Right ventricle myocardium superior (tissue), 1 donor: ENCODE measurements at places on chromosomes 3 and 15.

DNA sequence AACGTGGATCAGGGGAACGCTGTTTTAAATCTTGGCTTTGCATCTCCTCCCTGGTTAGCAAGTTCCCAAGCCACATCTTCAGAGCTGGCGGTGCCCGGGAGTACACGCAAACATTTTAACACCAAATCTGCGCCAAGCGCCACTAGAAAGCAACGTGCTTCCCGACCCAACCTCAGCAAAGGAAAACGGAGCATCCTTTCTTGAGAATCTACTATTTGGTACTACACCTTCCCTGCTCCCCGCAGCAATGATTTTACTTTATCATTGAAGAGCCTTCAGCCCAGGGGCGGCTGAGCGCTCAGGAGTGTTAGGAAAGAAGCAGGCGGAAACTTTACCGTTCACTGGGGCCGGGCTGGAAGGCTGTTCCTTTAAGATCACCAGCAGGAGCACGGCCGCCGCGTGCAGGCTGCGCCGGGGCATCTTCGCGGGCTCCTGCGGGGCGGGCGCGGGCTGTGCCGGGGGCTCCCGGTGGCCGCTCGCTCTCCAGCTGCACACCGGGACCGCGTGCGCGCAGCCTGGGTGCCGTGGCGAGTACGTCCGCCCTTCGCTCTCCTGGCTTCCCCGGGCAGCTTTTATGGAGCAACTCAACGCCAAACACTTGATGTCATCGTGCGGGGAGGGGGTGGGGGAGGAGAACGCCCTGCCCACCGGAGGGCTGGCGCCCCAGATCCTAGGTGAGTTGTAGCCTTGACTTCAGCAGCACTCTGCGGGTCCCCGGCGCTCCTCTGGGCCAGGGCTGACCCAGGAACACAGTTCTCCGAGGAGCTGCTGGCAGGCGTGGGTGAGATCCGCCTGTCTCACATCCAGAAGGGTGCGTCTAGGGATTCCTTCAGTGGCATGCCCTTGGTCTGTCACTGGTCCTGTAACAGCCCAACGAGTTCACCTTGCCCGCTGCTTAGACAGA, at the start of gene CA12:
CA12 (minus strand) TSS at position 546 of the 904 bp plus-strand sequence; CDS start at position 420, 126 bp downstream.
- DNase-seq: peak; percentile 51

DNA sequence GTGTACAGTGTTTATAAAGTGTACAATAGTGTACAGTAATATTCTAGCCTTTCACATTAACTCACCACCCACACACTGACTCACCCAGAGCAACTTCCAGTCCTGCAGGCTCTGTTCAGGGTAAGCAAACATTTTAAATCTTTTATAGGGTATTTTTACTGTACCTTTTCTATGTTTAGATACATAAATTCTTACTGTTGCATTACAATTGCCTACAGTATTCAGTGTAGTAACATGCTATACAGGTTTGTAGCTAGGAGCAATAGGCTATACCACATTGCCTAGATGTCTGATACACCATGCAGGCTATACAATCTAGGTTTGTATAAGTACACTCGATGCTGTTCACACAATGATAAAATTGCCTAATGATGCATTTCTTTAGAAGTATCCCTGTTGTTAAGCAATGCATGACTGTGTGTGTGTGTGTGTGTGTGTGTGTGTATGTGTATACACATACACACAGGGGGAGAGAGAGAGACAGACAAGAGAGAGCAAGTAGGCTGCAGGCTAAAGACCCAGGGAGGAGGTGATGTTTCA, 72.5 kb upstream of the PRR23C start:
- no peak for DNase-seq

DNA sequence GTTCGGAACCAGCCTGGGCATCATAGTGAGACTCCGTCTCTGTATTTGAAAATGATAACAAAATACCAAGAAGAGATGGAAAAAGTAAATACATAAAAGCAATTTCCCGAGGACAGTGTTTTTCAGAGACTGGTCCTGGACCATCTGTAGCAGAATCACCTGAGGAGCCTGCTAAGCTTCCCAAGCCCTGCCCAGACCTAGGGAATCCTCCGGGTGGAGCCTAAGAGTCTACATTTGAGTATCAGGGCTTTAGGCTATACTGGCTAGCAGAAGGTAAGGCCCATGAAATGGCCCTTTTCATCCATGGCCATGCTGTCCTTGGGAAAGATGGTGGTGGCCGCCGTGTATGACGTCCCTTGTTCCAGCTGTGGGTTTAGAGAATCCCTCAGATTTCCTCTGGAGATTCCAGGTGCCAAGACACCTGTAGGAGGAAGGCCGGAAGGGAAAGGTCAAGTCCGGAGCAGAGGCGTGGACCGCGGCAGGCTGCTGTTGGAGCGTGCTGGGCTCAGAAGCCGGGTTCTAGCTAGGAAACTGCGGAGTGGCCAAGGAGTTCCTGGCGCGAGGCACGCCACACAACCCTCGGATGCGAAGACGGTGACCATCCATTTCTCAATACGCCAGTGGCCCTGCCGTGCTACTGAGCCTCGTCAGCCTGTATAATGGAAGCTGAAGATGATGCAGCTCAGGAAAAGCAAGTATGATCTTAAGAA, 50.9 kb downstream of the TMEM44 start:
- DNase-seq: peak; percentile 41

DNA sequence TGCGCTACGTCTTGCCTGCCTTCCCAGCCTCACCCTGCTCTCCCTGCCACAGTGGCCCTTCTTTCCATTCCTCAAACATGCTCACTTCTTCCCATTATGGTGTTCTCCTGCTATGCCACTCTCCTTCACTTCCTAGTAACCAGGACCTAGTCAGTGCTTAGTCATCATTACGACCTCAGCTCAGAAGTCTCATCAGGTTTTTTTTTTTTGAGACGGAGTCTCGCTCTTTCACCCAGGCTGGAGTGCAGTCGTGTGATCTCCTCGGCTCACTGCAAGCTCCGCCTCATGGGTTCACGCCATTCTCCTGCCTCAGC, 149.5 kb downstream of the GREM1 start:
- DNase-seq: no peak

DNA sequence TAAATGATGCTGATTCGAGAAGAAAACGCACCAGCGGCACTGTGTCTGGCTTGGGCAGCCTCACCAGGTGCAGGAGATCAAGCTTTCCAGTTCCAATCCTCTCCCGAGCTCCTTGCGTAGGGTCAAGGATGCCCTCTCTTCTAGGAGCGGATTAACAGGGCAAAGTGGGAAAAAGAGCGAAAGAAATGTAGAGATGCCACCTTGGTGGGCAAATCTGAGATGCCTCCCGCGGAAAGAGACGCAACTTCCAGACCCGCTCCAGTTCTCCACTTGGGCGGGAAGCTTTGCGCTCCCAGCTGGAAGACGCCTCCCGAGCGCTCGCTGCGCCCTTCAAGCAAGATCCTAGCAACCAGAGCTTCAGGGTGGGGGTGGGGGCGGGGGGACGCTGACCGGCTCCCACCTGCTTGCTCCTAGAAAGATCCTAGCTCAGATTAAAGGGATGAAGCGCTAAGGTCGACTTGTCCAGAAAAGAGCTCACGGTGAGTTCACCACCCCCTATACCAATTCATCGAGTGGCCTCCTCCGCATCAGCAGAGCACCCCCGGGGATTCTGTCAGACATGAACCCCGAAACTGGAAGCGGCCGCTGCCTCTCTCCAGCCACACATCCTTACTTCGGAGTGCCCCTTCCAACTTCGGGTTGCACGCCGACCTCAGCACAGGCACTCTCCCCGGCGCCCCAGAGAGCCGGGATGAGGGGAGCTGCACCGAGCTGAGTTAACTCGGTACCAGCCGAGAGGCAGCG, 769 bp downstream of the TAFA4 start:
- no peak for DNase-seq

DNA sequence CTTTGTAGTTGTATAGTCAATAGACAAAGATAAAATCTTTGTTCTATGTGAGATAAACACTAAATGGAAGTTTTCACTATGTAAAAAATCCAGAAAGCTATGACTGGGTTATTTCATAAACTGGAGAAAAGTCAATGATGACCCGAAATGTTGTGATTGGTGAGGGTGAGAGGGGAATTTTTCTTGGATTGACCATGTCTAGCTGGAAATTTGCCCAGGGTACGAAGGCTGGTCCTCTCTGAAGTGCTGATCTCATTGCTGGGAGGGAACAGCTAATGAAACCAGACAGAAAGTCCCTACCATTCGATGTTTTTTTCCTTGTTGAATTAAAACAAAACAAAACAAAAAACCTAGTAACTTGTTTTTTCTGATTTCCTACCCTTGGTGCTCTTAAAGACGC, 14.3 kb downstream of the TPRG1 start:
- no peak for DNase-seq

- DNase-seq: no peak
These were observed 68.6 kb upstream of the ITGA11 start for GRCh38 chr15:68500363-68501258.

GRCh38 chr3:62686503-62687294, 188.5 kb downstream of the CADPS start:
- DNase-seq: no peak

GRCh38 chr3:105834768-105835167, 34.0 kb downstream of the CBLB start:
- no peak for DNase-seq

DNA sequence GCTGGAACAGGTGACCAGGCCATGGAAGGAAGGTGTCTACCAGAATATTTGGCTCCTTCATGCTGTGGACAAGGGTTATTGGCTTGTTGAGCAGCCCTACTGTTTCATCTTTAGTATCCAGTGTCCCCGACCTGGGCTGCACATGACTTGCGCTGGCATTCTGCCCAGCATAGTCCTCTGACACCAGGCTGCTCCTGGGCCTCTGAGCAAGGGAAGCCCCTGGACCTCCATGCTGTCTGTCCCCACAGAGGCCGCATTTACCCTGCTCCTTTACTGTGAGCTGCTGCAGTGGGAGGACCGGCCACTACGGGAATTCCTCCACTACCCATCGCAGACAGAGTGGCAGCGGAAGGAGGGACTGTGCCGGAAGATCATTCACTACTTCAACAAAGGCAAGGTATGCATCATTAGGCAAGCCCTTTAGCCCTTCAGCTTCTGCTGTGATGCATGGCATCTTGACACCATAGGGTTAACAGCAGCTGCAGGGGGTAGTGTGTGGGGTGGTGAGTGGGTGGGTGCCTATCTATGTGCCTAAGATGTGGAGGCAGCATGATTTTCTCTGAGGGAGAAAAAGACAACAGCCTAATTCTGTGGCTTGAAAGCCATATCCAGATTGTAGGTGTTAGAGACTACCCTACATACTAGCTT, 44.0 kb upstream of the MANF start:
- DNase-seq: no peak

DNA sequence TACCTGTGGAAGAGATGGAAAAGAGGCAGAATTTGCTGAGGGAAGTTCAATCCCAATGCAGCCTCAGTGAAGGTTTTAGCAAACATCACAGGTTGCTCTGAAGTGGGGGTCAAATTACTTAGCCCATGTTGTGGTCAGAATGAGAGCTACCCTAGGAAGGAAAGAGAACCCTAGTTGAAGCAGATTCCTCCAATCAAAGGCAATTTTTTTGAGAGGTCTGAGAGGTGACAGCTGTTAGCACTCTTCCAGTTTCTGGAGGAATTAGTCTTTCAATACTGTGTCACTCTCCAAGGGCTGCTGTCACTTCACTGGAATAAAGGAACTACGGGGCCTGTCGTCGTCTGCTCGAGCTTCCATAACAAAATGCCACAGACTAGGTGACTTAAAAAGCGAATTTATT, 584.2 kb upstream of the DPPA4 start:
- DNase-seq: no peak

- no peak for DNase-seq
These were observed 92.4 kb upstream of the ANKRD34C start for GRCh38 chr15:79190093-79190492.

- DNase-seq: no peak
These were observed 38.3 kb downstream of the IFT57 start for GRCh38 chr3:108183971-108184370.

DNA sequence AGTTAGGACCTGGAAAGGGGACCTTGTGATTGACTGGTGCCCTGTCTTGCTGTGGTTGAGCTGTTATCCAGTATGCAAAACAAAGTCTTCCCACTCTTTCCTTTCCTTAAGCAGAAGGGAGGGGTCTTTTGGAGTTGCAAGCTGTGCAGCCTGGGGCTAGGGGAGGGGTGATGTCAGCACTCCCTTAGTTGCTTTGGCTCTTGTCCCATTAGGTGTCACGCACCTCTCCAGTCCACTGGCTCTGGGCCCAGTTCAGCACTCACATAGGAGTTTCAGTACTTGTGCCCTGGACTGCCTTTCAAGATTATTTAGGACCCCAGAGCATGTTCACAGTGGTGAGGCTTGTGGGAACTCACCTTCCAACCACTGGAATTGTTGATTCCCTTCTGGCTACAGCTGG, 238.5 kb downstream of the DOCK3 start:
- no peak for DNase-seq

DNA sequence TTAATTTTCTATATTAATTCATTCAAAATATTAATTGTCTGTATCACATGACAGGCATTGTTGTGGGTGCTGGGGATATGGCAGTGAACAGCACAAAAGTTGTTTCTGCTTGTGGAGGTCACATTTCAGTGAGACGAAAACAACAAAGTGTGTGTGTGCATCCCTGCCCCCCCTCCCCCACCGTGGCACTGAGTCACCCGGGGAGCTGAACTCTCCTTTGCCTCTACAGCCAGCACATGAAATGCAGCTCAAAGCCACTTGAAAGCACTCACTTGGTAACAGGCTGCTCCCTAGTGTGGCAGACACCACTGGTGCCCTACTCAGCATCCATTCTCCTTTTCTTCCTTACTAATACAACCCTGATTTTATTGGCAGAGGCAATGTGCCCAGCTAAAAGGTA, 16.9 kb upstream of the SCAMP5 start:
- DNase-seq: no peak

- peak; percentile 94 for DNase-seq
These were observed at the start of gene MAP2K5 for GRCh38 chr15:67542420-67543347. MAP2K5 (plus strand) TSS chr15:67542703; CDS start chr15:67543336, 633 bp downstream.

DNA sequence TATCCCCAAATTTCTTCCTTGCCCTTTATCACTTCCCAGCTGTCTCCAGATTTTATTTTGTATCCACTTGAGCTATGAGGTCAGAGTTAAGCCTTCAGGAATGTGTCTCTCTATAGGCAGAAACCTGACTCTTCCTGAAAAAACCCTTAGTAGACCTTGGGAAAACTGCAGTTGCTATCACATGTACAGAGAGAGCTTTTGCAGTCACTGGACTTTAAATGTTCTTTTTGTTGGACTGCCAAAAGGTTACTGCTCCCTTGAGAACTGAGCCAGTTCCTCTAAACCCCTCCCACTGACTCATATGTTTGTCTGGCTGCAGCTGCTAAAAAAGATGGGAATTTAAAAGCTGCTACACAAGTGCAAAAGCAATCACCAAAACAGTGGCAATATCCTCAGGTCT, 169.1 kb upstream of the CCDC54 start:
- no peak for DNase-seq

GRCh38 chr3:127069814-127070440, 87.0 kb downstream of the PLXNA1 start:
- peak; percentile 29 for DNase-seq

DNA sequence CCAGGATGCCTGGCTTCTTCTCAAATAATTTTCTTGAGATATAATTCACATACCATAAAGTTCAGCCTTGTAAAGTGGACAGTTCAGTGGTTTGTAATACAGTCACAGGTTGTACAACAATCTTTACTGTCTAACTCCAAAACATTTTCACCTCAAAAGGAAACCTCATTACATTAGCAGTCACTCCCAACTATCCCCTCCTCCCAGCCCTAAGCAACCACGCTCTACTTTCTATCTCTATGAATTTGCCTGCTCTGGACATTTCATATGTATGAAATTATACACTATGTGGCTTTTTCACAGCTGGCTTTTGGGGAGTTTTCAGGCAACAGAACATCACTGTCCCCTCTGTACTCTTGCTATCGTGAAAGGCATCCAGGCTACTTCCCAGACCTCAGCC, 17.5 kb downstream of the TGM5 start:
- no peak for DNase-seq
